Activated T-cell treated with anti-CD3 and anti-CD28 coated beads for 1 hour (primary cell): ENCODE measurements at places on chromosomes 5 and 9.

DNA sequence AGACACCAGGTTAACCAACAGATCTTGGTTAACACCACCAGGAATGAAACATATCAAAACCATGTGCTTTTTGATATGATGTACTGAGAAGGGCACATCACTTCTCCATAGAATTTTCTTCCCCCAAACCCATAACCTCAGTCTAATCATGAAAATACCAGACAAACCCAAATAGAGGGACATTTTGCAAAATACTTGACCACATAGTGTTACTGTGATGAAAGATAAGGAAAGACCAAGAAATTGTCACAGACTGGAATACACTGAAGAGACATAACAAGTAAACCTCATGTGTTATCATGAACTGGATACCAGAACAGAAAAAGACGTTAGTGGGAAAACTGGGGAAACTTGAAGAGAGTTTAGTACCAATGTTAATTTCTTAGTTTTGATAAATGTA is 74.9 kb upstream of the VCAN start:
- no peak for DNase-seq

DNA sequence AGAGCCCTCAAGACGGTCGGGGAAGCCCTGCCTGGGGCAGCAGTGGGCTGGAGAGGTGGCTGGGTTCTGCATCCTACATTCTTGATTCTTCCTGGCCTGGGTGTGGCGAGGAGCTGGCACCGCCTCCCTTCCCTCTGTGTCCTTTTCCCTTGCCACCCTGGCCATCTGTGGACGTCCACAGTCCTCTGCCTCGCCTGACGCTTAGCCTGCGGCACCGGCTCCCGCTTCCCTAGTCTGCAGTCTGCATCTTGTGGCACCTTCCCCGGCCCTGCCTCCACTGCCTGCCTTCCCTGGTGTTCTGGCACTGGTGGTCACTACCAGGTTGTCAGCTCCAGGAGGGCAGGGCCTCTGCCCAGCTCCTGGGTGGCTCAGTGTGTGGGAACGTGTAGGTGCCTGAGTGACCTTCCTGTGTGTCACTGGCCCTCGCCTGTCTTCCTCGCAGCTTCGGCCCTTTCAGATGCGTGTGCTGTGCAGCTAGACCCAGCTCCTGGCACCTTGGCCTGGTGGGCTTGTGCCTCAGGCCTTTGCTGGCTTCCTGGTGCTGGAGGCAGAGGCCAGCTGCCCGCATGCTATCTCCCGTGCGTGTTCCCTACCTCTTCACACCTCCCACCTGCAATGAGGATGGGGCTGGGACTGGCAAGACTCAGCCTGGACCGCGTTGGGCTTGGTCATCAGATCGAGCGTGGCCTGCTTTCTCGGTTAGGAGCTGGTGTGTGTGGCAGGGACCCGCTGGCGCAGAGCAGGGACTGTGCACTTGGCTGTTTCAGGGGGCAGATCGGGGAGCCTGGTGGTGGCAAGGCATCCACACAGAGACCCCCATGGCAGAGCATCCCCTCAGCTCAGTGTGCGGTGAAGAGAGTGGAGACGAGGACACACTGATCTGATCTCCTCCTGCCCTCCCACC is 20.9 kb downstream of the TRAF2 start:
- DNase-seq: no peak

DNA sequence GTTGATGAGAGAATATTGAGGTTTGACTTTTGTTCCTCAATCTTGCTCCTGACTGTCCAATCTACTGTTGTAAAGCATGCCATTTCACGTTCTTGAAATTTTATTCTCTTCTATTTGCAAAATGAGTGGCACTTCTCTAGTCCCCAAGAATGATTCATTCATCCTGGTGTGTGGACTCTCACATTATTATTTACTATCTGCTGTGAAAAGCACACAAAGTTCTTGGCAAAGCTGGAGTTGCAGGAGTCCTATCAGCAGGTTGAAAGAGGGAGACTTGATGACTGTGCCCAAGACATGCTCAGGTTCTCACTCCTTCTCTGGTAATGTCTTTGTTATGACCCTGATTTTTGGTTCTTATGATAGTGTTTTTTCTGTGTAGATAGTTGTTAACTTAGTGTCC is 382.6 kb downstream of the DMRTA1 start:
- DNase-seq: no peak

GRCh38 chr5:133445744-133446143 is 166.6 kb downstream of the FSTL4 start:
- no peak for DNase-seq

DNA sequence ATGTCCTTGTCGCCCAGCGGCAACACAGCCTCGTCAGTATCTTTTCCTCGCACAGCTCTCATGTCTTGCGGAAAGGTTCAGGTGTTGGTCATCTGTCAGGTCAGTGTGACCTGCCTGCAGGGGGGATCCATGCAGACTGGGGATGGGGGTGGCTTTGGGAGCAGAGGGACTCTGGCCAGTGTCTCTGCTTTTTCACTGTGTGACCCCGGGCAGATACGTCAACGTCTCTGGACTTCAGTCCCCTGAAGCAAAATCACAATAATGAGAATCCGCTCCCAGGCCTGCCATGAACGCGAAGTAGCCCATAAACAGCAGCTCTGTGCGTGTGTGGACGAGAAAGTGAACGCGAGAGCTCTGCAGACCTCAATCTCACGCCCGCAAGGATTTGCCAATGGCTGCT is 75.7 kb upstream of the FCN1 start:
- no peak for DNase-seq

DNA sequence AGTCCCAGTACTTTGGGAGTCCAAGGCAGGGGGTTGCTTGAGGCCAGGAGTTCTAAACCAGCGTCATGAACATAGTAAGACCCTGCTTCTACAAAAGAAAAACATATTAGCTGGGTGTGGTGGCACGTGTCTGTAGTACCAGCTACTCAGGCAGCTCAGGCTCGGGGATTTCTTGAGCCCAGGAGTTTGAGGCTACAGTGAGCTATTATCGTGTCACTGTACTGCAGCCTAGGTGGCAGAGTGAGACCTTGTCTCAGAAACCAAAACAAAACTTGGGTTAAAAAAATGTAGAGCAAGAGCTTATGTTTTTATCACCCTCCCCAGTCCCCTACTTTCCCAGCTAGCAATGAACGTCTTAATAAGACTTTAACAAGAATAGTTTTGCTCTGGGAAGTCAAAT is 46.7 kb downstream of the UHRF2 start:
- no peak for DNase-seq
